ENCODE measurements at places on chromosomes 7 and 10.

- no peak for DNase-seq
These were observed 104.9 kb upstream of the MBL2 start for GRCh38 chr10:52877451-52877850.

GRCh38 chr10:75498884-75499350 is 67.5 kb downstream of the LRMDA start:
- no peak for DNase-seq

DNA sequence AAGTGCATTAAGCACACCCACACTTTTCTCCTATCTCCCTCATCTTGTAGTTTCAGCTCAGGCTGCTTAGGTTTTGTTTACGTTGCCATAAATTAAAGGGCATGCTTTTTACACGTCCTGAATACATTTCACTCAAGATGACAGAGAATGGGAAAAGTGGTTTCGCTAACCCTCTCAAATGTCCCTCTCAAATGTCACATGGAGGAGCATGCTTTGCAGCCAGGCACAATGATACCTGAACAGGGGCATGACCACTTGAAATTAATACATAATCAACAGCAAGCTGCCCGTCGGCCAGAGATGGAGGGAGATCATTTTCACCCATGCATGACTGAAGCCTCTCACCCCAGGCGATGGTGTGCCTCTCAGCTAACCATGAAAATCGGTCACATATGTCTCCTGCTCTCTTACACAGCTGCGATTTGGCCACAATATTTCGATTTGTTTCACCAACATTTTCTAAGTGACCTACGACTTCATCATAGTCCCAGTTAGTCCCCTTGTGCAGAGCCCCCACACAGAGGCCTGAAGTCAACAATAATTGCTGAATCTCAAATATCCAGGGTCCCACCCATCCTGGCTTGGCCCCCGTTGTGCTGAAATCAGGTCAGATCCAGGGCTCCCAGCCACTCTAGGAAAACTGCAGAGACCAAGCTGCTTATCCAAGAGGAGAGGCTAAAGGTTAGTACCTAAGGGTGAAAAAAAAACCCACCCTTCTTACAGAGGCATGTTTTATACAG is 373.9 kb upstream of the NFE2L3 start:
- no peak for DNase-seq

- DNase-seq: no peak
These were observed 20.5 kb downstream of the MNX1 start for GRCh38 chr7:156989766-156990535.

- no peak for DNase-seq
These were observed 411 bp upstream of the SNX10 start for GRCh38 chr7:26291251-26291650.

GRCh38 chr7:112116894-112117293 is 89.3 kb downstream of the DOCK4 start:
- no peak for DNase-seq

- DNase-seq: no peak
These were observed 336.7 kb upstream of the KLF6 start for GRCh38 chr10:4121502-4122380.

GRCh38 chr10:74962517-74962916 is 136.1 kb downstream of the KAT6B start:
- DNase-seq: no peak

- no peak for DNase-seq
These were observed 129.4 kb downstream of the SLC16A9 start for GRCh38 chr10:59580026-59580863.

DNA sequence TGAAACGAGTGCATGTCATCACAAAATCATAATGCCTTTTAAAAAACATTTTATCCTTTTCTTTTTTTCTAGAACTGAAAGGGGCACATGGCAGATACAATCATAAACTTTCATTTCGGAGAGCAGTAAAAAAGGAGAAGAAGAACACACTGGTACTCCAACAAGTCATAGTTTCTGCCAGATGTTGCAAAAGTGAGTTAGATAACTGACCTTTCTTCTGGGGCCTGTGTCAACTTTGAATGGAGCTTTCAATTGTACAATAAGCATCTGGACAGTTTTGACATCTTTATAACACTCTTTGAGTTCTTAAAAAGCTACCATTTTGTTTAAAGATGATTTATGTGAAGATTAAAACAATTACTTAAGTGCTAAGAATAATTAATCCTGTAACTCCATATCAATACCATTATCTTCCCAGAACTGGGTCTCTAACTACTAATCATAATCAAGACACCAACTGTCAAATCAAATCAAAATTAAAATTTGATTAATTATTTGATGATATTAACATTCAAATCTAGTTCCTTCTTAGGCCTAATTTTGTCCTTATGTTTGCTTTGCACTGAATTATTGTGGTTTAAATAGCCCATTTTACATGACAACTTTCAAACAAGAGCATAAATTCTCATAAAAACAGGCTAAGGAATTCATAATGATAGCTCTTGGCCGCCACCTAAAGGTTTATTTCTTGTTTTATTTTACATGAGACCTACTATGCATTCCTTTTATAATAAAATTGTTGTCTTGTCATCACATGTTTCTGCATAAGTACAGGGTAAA is 19.5 kb upstream of the ITGB8 start:
- no peak for DNase-seq

DNA sequence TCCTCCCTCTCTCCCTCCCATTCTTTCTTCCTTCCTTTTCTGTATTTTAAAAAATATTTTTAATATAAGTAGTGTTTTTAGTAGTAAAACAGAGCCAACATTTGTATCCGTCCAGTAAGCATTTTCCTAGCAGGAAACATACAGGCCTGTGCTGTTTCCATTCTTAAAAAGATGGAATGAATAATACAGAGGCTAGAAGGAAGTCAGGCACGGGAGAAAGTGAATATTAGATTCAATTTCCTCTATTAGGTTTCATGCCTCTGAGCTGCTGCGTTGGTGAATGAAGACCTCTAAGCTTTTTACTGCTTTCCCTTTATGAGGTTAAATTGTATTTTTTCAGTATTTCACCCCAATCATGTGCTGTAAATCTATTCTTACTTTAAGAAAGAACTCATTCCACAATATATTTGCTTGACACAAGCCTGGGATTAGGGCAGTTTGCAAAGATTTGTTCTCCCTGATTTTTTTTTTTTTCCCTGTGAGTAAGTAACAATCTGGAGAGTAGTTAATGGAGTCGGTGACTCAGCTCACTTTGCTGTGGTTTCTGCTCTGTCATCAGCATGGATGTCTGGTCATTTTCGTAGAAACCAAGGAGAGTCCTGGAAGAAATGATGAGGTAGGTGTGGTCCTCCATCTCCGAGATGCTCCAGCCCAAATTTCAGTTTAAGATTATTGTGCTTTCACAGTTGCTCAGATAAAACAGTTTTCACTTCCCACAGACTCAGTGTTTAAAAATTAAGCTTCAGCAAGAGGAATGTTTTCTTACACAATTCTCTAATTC is 76.1 kb upstream of the PITRM1 start:
- DNase-seq: no peak

DNA sequence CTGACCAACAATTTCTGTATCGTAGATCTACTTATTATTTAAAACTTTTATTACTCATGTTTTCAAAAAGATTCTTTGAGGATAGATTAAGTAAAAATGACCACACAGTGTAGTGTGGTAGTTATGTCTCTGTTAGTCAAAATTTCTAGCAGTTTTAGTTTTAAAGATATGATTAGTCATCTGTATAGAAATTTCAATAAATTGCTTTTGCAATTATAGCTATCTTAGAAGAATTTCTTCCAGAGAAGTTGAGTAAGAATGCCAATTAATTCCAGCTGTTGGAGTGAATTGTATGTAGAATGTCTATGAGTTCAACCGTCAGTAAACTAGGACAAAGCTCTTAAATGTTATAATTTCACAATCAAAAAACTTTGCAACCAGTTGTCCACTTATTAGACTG is 229.7 kb downstream of the CDK14 start:
- DNase-seq: no peak

GRCh38 chr10:114808982-114809381 is 12.6 kb upstream of the FHIP2A start:
- DNase-seq: no peak

GRCh38 chr10:52779541-52780390 is 7.2 kb upstream of the MBL2 start:
- peak; percentile 70 for DNase-seq

GRCh38 chr7:21898265-21898930 is 47.3 kb downstream of the CDCA7L start:
- no peak for DNase-seq

DNA sequence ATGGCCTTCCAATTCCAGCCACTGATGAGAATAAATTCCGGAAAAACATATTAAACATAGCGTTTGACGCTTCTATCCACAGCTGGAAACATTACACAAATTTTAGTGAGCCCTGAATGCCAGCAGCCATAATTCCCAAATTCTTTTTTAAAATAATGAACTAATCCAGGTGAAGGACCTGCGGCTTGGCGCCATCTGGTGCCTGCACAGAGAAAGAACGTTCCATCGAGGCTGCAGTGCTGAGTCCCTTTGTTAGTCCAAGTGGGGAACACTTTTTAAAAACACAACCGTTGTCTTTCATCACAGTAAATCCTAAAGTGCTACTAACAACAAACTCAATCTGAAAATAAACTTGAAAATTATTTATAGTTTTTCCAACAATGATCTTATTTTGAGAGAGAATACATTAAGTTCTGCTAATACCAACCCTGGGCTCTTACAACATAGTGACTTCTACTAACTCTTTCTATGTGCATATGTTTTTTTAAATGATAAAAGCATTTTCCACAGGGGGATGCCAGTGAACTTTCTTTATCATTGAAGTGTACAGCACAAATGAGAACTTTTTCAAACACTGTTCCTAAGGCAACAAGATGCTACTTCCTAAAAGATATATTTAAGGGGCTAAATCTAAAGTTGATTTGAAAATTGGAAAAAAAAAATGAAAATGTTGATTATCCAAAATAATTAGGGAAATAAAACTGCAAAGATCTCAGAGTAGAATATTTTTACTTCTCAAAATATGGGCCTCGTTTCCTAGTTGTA is 166.9 kb upstream of the RNF32 start:
- peak; percentile 35 for DNase-seq

GRCh38 chr10:76401006-76401405 is 969.6 kb downstream of the LRMDA start:
- DNase-seq: no peak

GRCh38 chr10:123721441-123722049 is 55.4 kb downstream of the GPR26 start:
- DNase-seq: no peak

DNA sequence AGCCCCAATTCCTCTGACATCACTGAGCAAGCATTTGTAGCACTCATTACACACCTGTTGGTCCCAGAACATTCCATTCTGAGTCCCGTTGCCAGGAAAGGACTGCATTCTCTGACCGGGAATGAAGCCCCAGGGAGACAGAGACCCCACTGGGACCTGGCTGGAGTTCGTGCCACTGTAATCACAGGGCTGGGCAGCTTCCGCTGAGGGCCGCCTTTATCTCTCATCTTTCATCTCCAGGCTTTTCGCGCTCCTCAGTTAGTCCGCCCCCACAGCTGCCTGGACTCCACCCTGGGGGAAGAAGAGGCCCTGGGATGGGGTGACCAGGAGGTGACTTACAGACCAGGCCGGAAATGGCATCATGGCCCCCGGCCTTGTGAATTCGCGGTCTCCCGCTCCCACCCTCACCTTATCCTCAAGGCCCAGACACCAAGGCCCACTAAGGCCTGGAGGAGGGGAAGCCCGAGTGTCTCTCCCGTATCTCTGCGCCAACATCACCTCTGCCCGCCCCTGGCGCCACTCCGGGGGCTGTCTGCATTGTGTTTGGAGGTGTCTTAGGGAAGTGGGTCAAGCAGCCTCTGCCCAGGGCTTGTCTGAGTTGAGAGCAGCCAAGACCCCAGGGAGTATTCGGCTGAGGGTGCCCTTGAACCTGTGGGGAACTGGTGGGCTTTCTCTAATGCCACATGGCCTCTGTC is 75.4 kb downstream of the PROSER2 start:
- DNase-seq: no peak

GRCh38 chr10:56178210-56178609 is 182.8 kb downstream of the ZWINT start:
- DNase-seq: no peak

GRCh38 chr7:151927540-151927939 is 28.7 kb upstream of the GALNTL5 start:
- no peak for DNase-seq

DNA sequence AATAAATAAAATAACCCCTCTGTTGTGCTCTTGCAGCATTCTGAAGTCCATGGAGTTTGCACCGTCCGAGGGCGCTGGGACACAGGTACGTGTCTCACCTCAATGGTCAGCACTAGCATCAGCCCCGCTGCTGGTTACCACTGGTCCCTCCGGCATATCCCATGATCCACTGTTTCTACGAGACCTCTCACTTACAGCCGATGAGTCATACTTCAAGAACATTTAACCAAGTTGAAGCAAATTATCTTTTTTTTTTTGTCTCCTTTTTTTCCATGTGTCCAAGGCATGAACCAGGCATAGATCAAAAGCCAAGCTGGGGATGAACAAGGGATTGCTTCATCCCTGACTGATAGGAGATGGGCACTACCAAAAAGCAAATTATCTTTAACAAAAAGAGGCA is 92.9 kb upstream of the SH2B2 start:
- no peak for DNase-seq

DNA sequence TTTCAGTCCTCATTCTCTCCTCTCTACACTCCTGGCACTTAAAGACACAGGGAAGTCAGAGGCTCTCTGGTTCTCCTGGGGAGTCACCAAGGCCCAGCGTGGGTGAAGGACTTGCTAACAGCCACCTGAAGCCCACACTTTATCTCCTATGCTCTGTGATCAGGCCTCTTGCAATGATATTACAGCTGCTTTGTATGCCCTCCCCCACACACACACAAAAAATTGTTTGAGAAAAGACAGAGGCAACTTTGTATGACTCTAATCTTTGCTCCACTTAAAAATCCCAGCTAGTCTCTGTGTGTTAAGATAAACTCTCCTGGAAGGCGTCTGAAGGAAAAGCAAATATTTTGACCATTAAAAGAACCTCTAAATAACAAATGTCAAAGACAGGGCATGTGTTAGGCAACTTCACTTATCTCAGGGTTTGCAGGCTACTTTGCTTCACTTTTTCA is 507.2 kb downstream of the TNS3 start:
- DNase-seq: no peak

DNA sequence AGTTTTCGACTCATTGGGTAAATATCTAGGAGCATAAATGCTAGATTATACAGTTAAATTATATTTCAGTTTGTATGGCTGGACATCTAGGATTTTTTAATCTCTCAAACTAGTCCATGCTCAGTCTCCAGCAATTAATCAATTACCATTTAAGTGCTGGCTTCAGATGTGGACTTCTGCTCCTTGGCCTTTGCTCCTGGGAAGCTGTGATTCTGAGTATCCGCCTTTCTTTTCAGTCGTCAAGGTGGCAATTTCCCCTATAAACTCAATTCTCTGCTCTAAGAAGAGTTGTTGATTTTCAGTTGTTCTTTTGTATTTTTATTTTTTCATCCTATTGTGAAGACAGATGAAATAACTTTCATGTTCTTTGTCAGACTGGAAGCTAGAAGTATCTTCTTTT is 23.7 kb downstream of the TFPI2 start:
- no peak for DNase-seq

- DNase-seq: no peak
These were observed 268.8 kb downstream of the DNAJB6 start for GRCh38 chr7:157605638-157606037.

Measured in activated T-cell treated with anti-CD3 and anti-CD28 coated beads, Interleukin-2, amount 50 U/mL, for 48 hours (primary cell).